Stimulated activated CD4-positive, alpha-beta T cell treated with anti-CD3 and anti-CD28 coated beads, Interleukin-1b, Interleukin-23, amount 100 ng/mL, for 24 hours (primary cell): ENCODE measurements at places on chromosomes 3 and 15.

DNA sequence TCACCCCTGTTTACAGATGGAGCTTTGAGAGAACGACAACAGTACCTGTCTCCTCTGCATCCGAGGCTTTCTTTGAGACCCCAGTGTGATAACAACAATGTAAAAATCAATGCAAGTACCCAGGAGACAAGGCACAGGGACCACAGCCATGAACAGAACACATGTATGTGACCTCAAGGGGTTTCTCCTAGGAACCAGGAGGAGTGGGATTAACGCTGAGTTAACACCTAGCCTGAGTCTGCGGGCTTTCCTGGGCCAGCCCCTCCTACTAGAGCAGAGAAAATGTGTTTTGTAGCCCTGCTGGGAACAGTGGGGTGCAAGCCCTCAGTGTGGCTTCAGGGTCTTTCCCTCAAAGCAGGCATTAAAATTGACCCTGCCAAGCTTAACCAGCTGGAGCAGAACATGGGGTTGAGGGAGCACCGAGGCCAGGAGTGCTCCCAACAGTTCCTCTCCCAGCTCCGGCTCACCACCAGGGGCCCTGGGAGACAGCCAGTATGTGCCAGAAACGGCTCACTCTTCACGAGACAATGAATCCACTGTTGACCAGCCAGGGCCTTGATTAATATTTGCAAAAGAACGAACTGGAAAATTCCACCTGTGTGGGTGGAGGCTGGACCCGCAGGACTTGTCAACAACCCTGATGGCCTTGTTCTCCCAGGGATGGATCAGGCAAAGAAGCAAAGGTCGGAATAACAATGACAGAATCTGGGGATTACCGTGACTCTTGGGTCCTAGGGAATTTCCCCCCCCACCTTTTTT, 3.6 kb downstream of the CHDH start:
- no peak for DNase-seq

DNA sequence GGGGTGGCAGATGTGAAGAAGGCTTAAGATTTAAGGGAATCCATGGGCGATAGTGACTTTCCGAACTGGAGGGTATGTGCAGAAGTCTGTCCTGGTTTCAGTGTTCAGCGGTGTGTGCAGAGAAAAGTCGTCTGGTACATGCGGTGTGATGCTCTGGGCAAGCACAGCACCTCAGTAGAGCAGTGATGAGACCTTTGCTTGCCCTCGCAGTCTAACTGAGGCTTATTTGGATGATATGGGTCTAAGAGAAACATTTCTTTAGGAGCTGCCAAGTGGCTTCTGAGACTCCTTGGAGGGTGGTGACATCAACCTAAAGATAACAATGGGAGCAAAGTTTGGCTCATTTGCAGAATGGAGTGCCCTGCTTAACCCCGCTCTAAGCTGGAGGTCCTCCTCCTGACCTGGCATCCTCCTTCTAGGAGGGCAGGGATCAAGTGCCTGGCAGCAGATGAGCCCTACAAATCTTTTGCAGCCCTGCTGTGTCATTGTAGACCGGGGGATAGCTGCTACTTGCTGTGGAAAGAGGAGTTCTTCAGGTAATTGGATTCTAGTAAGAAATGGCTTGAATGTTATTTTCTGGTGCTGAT, 228.1 kb upstream of the AZI2 start:
- no peak for DNase-seq

- DNase-seq, result no peak
Measured at GRCh38 chr15:20295238-20295811, 246.3 kb downstream of the GOLGA6L6 start.

DNA sequence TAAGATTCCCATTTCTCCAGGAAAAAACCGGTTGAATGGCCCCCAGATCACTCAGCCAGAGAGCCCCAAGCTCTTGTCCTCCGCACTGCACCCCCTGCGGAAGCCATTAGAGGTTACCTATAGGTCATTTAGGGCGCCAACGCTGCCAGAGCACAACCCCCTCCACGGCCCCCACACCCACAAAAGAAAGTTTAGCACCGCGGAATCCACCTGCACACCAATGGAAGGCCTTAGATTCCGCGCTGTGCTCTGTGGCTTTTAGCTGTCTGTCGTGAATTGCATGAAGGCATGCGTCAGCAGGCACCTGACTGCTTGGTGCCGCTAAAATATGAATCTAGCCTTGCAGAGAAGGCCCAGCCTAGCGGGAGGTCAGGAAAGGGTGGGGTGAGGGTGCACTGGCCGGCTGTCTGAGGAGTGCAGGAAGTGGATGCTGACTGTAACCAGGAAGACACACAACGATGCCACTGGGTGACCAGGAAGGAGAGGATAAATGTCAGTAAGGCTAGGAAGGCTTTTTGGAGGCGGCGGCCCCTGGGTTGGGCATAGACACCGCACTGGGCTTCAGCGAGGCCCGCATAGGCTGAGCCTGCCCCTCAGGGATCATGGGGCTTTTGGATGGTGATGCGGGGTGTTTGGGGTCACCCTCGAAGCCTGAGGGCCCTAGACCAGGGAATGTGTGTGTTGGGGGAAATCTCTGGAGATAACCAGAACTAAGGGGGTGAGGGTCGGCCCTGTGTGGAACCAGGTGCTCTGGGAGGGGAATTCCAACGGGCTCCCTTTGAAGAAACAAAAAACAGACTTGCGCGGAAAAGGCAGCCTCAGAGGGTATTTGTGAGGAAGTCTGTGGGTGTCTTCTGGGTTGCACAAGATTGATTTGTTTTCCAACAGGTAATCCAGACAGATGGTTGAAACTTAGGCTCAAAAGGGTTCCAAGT, 976 bp upstream of the NUP210 start:
- peak; percentile 64 for DNase-seq

GRCh38 chr15:39869254-39869653, 50.8 kb downstream of the GPR176 start:
- no peak for DNase-seq

DNA sequence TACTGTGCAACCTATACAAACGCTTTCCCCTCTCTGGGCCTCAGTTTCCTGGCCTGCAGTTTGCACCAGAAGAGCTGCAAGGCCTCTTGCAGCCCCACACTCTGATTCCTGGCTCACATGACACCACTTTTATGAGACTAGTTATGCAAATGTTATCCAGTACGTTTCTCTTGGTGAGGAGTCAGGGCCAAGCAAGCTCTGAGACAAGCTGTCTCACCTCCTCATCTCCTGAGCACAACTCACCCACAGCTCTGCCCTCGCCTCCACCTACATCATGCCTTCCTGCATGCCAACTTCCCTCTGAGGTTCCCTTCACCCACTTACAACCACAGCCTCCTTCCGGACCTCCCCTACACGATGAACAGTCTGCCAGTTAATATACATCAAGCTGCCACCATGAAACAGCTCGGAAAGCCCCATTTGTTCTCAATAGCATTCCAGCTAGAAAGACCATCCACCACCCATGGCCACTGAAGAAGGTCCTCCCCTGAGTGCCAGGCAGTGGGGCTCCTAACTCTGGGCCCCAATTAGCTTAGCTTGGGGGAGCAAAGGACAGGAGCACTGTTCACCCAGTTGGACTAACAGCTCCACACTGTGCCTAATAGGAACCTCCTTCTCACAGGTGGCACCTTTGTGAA, 25.0 kb downstream of the CRYGS start:
- no peak for DNase-seq

- no peak for DNase-seq
Measured at GRCh38 chr3:129690406-129690805, 83.9 kb upstream of the PLXND1 start.

GRCh38 chr15:65450556-65450955, 27.8 kb upstream of the IGDCC4 start:
- no peak for DNase-seq

GRCh38 chr3:60096403-60096802, 1046.6 kb upstream of the CFAP20DC start:
- DNase-seq, result no peak

DNA sequence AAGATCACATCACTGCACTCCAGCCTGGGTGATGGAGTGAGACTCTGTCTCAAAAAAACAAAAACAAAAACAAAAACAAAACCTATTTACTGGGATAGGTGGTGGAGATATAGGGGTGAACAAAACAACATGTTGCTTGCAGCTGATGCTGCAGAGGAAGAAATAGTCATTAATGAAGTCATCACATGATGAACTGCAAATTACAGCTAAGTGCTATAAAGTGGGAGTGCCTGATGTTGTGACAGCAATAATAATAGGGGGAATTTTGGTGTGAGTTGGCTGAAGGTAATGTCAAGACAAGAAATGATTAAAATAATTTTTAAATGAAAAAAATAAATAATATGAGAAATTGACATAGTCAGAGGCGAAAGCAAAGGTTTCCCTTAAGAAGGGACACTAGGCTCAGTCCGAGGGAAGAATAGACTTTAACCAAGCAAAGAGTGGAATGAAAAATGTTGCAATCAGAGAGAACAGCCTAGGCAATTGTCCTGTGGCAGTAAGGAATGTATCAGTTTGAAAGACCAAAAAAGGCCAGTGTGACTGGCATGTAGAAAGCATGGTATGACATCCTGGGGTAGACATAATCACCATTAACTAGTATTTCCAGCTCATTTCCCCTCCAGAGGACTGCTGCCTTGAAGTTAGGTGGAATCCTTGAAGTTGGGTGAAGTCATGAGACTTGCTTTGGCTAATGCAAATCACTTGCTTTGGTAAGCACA, 14.7 kb upstream of the PIK3CB start:
- no peak for DNase-seq

DNA sequence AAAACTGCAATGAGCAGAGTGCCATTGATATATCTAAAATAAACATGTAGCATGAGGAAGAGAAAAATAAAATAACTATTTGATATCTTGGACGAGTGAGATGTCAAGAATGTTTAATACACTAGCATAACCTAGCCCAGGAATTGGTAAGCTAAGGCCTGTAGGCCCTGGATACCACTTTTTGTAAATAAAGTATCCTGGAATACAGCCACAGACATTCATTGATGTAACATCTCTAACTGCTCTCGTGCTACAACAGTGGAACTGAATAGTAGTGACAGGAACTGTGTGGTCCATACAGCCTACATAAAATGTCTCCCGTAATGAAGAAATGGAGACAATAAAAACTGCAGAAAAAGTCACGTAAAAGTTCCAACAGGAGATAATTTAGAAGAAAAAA, 869.0 kb downstream of the AGBL1 start:
- DNase-seq, result no peak

- no peak for DNase-seq
Measured at GRCh38 chr3:149662240-149662887, 4.5 kb upstream of the WWTR1 start.

GRCh38 chr3:30664459-30664858, 58.1 kb downstream of the TGFBR2 start:
- DNase-seq, result no peak
